Stimulated activated CD4-positive, alpha-beta T cell treated with anti-CD3 and anti-CD28 coated beads, Interleukin-2, amount 100 ng/mL, for 4 hours (primary cell): ENCODE measurements at places on chromosomes 1 and 21.

- no peak for DNase-seq
Measured at GRCh38 chr1:197467881-197468280, 199.8 kb downstream of the CRB1 start.

DNA sequence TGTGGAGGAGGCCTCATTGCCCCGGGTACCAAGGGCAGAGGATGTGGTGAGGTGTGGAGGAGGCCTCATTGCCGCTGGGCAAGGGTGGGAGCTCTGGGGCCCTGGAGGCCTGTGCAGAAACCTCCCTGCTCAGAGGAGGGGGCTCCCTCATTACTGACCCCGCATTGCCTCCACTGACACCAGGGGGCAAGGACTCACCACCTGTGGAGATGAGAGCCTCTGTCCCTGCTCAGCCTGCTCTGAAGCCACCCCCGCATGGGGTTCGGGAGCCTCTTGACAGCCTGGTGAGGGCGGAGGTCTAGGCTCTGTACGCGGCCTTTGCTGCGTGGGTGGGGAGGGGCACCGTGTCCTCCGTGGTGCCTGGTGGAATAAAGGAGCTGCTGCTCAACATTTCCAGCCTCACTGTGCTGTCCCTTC, 95.0 kb upstream of the COL6A1 start:
- peak; percentile 16 for DNase-seq

GRCh38 chr1:25342846-25343245, 4.7 kb downstream of the TMEM50A start:
- no peak for DNase-seq

DNA sequence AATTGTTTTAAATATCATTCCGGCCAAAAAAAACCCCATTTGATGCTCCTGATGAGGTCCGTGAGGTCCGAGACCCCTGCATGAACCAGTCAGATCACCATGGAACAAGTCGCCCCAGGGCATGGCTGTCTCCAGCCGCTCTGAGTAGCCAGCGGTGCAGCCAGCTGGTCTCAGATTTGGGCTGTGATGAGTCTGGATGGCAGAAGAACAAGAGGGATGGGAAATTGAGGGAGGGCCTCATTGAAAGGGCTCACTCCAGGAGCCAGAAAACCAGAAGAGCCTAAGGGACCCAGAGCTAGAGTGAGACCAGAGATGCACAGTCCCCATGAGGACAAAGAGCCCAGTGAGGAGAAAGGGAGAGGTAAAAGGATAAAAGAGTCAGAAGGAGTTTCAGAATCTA, 174.0 kb downstream of the TOMM20 start:
- no peak for DNase-seq

DNA sequence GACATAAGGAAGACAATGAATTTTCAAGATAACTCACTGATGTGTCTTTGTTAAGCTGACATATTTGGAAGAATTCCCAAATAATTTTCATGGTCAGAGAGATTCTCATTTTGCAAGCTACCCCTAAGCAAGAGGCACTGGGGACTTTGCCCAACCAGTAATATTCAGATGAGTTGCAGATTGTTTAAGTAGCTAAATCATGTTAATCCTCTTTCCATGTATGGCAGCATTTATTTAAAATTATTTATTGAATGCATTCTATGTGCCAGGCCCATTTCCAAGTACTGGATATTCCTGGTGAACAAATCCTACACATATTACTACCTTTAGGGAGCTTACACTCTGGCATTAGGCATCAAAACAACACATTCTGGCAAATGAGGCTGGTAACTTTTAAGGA, 56.5 kb upstream of the BACH1 start:
- DNase-seq = no peak

DNA sequence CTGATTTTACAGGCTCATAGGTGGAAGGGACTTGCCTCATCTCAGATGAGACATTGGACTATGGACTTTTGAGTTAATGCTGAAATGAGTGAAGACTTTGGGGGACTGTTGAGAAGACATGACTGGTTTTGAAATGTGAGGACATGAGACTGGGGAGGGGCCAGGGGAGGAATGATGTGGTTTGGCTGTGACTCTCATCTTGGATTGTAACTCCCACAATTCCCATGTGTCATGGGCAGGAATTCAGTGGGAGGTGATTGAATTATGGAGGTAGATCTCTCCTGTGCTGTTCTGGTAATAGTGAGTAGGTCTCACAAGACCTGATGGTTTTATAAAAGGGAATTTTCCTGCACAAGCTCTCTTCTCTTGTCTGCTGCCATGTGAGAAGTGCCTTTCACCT, 20.8 kb downstream of the SCYL3 start:
- DNase-seq = no peak

DNA sequence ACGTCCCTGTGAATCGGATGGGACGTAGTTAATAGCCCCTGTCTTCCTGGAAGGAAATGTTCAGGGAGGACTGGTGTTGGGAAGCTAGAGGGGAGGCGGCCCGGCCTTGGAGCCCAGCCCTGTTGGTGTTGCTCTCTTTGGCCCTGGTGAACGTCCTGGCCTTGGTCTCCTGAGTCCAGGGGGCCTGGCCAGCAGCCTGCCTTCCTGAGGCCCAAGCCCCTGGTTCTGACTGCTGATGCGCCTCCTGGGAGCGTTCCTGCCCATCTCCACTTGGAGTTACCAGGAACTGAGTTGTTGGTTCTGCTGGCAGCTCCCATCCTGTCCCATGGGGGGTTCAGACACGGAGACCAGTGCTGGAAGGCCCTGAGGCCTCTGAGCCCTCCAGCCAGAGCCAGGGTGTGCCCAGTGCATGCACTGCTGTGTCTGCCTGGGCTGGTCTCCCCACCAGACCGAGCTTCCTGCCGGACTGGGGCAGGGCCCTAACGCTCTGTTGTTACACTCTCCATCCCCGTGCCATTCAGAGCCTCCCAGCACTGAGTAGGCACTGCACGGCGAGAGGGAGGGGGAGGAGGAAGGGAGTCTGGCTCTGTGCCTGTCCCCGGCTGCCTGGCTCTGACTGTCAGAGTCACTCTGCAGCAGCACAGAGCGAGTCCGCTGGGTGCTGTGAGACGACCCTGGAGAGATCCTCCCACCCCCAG, 382.5 kb upstream of the VAMP3 start:
- no peak for DNase-seq

DNA sequence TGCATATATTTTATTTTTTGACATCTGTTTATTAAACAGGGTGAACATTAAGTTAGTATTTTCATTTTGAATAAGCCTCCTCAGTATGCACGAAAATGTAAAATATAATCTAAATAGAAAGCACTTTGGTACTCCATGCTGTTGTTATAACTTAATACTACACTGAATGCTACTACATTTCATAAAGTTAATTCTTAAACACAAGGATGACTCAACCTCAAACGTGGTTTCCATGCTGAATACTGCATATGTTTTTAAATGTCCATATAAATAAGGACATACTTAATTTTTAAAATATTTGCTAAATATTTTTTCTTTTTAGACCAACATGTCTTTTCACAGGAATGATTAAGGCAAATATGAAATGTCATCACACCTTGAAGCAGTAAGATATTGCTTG, 83.9 kb downstream of the USP24 start:
- DNase-seq = no peak

DNA sequence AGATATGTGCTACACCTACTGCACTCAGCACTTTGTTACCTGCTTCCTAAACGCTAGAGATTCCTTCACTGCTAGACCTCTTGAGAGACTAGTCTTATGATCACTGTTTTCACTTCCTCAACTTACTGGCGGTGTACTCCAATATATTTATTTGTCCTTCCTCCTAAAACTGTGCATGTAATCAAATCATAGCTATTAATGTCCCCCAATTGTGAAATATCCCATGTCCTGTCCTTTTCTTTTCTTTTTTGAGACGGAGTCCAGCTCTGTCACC, 3.4 kb downstream of the SOAT1 start:
- no peak for DNase-seq

- DNase-seq = peak; percentile 46
Measured at GRCh38 chr1:1020415-1021009, 592 bp downstream of the AGRN start.
